Spinal cord (tissue), 10 donors: ENCODE measurements at places on chromosomes 2 and 18. TPM values are rescaled to one million over a fixed set of nuclear protein-coding genes. Genes with fewer than 3 reads are reported as not detected.

DNA sequence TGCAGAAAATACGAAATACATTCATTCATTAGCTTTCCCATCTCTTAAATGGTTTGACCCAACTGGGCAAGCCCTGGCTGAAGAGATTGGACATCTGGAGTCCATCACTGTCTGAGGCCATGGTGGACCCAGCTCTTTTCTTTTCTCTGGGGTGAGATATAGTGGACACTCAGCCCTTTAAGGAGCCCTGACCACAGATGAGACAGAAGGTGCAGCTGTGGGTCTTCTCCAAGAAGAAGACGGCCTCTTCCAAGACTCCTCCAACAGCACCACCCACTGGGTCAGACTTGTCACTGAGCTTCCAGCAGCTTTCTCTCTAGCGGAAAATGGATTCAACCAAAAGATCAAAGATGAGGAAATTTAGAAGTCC, 27.2 kb downstream of the TWIST2 start:
- H3K4me1 ChIP-seq = peaks cover 3% of the 10 kb centered on the region
- no peaks in the 10 kb centered on the region for H3K36me3 ChIP-seq
- H3K27ac ChIP-seq = no peak overlapping the region

GRCh38 chr2:183964565-183964964, 633.8 kb upstream of the ZNF804A start:
- DNase-seq = no peak
- no peak overlapping the region for H3K4me3 ChIP-seq
- H3K36me3 ChIP-seq = no peaks in the 10 kb centered on the region
- no peak overlapping the region for H3K27ac ChIP-seq
- H3K4me1 ChIP-seq = no peaks in the 10 kb centered on the region
- no peaks in the 10 kb centered on the region for H3K27me3 ChIP-seq

DNA sequence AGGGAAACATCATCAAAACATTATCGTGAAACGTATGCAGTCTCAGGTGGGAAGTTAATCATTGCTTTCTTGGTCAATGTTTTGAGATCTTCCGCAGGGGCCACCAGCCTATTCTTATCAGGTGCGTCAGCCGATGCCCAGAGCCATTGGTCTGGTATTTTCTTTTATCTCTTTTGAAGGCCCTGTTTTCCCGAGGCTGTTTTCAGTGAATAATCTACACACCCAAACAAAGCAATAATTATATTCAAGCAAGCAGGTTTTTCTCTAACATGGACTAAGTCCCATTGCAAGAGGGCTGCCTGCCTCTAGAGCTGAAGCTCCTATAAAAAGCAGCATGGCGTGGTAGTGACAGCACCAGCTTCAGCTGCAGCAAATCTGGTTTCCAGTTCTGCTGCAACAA, 430.0 kb upstream of the ID2 start:
- no peak for DNase-seq
- H3K4me1 ChIP-seq = peaks cover 11% of the 10 kb centered on the region
- H3K27ac ChIP-seq = no peak overlapping the region
- H3K4me3 ChIP-seq = no peak overlapping the region

DNA sequence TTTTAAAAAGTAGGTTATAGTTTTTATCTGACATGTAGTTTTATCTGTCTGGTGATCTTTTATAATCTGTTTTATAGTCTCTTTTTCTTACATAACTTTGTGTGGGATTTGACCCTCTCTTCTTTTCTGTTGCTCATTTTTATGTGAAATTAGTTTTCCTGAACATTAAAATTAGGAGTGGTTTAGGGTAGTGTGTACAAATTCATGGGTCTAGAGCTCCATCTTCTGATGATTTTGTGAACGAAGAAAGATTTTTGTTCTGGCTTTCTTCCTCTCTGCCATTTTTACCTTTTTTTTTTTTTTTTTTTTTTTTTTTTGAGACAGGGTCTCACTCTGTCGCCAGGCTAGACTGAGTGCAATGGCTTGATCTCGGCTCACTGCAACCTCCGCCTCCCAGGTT, 46.6 kb downstream of the SLC30A6 start:
- no peaks in the 10 kb centered on the region for H3K27me3 ChIP-seq
- no peak overlapping the region for H3K4me3 ChIP-seq
- peaks cover 7% of the 10 kb centered on the region for H3K36me3 ChIP-seq
- H3K4me1 ChIP-seq = no peaks in the 10 kb centered on the region
- no peak for DNase-seq

DNA sequence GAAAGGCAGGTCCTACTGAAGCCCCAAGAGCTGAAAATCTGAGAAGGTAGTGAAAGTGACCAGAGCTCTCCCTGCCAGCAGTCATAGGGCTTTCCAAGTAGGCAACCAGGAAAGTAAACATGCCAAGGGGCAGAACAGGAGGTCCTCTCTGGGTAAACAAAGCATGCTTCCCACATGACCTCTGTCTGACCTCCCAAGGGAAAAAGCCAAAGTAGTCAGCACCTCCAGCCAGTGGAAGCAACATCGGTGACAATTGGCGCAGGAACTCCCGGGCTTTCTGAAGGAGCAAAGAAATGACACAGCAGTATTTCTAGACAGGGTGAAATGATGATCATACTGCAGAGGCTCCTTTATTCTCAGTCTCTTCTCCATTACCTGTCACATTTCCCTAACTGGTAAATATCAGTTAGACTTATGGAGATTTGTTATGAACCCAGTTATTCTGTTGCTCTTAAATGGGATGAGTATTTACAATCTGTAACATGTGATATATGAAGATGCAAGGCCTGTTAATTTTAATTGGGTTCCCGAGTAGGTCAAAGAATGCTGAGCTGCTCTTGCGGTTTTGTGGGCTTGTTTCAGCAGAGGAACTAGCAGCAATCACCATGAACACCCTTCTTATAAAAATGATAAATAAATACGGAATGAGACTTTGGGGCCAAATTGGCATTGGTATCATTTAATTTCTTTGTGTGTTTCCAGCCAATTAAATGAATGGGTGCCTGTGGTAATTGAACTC, 321.0 kb downstream of the RND3 start:
- no peaks in the 10 kb centered on the region for H3K27me3 ChIP-seq
- DNase-seq = no peak
- no peaks in the 10 kb centered on the region for H3K4me1 ChIP-seq
- H3K4me3 ChIP-seq = no peak overlapping the region
- no peak overlapping the region for H3K27ac ChIP-seq
- H3K36me3 ChIP-seq = no peaks in the 10 kb centered on the region

ESCO1 gene
- 15.7 TPM for polyA plus RNA-seq

ALKAL2 gene
- polyA plus RNA-seq = 3.4 TPM

TEKT4 gene
- polyA plus RNA-seq = 3.8 TPM

FAM228B gene
- 30.4 TPM for polyA plus RNA-seq

LOXHD1 gene
- polyA plus RNA-seq = 0.29 TPM
